GM12864 (cell line): ENCODE measurements at places on chromosomes 6 and 20.

GRCh38 chr6:71420095-71420692, 131.6 kb downstream of the OGFRL1 start:
- no peak for DNase-seq

- DNase-seq: no peak
Measured at GRCh38 chr20:45964006-45964400, 8.0 kb downstream of the ZNF335 start.

DNA sequence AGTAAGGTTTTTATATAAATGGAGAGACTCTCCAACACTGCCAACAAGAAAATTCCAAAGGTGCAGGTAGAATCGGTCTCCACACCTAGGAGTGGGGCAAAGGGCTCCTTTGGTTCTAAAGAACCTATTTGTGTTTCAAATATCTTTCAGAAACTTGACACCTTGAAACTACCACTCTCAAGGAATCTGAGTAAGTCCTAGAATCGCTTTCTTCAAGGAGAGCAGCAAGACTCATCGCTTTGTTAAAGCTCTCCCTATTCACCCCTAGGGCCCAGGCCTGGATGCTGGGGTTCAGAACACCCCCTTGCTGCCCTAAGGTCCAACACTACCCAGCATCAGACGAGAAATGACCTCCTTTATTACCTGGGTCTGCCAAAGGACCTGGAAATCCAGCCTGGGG, 2.0 kb downstream of the CLIC5 start:
- no peak for DNase-seq

GRCh38 chr20:52974179-52974594, 2.0 kb downstream of the TSHZ2 start:
- no peak for DNase-seq

- DNase-seq: no peak
Measured at GRCh38 chr6:40695750-40696415, 108.7 kb upstream of the LRFN2 start.

DNA sequence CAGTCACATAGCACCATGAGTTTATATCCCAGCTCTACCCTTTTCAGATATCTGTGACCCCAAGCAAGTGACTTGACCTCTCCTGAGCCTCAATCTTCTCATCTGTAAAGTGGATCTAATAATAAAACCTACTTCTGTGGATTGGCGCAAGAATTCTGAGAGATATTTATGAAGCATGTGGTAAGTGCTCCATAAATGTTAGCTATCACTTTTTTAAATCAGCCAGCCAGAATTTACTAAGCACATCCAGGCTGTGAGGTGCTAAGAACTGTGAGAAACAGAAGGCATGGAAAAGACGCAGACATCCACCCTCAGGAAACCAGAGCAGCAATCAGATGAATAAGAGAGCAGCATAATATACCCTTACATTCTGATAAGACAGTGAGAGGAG, 862 bp downstream of the C20orf96 start:
- DNase-seq: no peak

- DNase-seq: no peak
Measured at GRCh38 chr6:127298475-127298874, 31.8 kb downstream of the RNF146 start.

- peak; percentile 37 for DNase-seq
Measured at GRCh38 chr6:137261761-137262160, 42.6 kb upstream of the IFNGR1 start.

- no peak for DNase-seq
Measured at GRCh38 chr20:3521852-3522740, 51.3 kb downstream of the ATRN start.
